Stimulated activated CD4-positive, alpha-beta T cell treated with anti-CD3 and anti-CD28 coated beads, Interleukin-12 subunit alpha, Interleukin-12 subunit beta, amount 100 ng/mL, for 24 hours (primary cell): ENCODE measurements at places on chromosomes 2 and 18.

- no peak for DNase-seq
Measured at GRCh38 chr2:210224941-210225672, at the start of gene ACADL. TSS of gene ACADL (minus strand) at chr2:210225447. CDS start at chr2:210225263, 184 bp downstream.

DNA sequence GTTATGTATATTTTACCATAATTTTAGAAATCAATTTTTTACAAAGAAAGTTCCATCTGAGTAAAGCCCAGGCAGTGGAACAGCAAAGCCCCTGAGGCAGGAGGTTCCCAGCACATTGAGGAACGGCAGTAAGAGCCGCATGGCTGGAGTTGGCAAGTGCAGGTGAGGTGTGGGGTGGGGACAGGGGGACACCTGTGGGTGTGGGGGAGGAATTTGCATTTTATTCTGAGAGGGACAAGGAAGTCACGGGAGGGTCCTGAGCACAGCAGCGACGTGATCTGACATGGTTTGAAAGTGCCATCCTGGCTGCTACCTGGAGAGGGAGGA is 16.1 kb upstream of the ADI1 start:
- no peak for DNase-seq

DNA sequence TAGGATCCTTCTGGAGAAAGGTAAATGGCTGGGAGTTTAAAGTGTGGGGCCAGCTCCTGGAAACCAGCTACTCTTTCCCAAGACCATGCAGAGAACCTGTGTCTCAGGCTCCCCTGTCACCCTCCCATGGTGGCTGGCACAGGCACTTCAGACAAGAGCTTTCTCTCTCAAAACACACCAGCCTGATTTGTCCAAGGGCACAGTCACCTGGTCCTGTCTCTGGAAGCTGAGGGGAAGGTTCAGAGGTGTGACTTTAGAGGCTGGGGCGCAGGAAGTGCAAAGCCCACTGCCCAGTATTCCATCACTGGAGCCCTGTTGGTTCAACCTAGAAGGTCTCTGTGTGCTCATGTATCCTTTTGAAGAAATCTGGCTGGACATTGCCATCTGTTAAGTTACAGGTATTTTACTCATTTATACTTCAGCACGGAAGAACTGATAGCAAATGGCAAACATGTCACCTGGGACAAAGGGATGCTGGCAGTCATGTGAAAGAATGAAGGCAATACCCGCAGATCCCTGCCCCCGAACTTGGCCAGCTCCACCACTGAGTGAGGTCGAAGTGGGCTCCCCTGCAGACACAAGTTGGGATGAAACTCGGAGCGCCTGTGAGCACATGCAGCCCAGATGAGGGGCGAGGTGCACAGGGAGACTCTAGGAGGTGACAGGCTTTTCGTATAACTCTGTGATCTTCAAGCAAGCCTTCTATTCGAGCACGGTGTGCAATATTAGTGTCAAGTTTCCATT is 96.9 kb upstream of the MGAT4A start:
- DNase-seq: no peak

DNA sequence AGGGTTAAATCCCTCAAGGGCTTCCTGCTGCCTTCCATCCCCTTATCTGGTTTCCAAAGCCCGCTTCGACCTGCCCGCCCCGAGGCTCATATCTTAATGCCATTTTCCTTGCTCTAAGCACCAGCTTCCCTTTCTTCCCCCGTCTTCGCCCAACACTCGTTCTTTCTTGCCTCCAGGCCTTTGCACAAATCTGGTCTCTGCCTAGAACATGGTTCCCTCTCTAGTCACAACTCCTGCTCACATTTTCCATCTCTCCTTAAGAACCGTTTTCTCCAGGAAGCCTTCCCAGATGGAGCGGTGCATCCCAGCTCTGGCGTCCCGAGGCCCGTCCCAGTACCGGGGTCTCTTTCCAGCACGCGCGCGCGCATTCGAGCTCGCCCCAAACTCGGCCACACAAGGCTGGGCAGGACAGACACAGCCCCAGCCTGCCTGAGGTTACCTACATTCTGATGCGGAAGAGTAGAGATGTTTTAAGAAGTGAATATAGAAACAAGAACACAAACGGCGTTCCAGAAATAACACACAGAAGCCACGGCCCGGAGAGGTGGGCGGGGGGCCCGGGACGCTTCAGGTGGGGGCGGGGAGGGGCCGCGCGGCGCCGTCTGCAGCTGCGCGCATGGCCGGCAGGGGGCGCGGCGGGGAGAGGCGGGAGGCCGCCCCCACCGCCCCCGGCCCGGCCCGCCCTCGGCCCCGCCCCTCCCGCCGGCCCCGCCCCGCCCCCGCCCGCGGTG is at the start of gene DGKD:
Gene DGKD, plus strand, starts transcription at position 726 of the 731 bp plus-strand sequence. CDS start 25 bp downstream, outside the sequence.
- peak; percentile 43 for DNase-seq

GRCh38 chr2:8597094-8597493 is 84.8 kb upstream of the ID2 start:
- no peak for DNase-seq

DNA sequence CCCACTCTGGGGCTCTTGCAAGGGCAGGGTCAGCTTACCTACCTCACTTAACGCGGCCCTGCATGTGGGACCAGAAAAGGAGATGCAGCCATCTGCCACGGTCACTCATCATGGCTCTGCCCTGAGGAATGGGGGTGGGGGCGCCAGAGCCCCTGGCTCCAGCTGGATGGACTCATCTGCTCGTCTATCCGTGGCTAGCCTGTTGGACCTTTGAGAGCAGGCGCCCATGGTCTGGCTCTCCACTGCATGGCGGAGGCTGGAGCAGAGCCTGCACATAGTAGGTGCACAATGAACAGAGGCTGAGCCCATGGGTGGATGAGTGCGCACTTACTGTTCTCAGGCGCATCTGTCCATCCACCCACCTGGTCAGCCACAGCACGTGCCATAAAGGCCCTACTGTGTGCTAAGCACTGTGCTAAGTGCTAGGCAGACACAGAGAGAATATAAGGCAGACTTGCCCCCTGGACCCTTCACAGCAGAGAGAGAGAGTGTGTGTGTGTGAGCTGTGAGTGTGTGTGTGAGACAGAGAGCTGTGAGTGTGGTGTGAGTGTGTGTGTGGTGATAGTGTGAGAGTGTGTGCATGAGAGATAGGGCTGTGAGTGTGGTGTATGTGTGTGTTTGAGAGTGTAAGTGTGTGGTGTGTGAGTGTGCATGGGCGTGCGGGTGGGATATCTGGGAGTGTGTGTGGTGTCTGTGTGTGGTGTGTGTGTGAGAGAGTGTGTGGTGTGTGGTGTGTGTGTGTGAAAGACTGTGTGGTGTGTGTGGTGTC is 151.3 kb downstream of the TFCP2L1 start:
- DNase-seq: no peak

GRCh38 chr2:118752762-118753429 is 94.6 kb downstream of the EN1 start:
- no peak for DNase-seq

DNA sequence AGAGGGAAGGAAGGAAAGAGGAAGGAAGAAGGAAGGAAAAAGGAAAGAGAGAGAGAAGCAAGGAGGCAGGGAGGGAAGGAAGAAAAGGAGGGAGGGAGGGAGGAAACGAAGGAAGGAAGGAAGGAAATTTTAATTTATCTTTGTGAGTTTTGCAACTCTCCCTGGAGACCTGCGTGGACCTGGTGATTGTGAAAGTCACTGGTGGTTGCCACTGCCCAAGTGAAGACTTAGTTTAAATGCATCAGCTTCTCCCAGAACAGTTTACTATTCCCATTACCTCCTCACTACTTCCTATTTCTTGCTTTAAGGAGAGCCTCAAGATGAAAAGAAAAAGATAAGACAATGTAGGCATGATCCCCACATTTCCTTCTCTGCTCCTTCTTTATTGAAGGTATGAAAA is 68.8 kb downstream of the ACVR1C start:
- DNase-seq: no peak

GRCh38 chr18:72542984-72543356 is 1.2 kb downstream of the CBLN2 start:
- DNase-seq: no peak

- no peak for DNase-seq
Measured at GRCh38 chr2:237590272-237591140, at the start of gene RAB17. TSS of gene RAB17 (minus strand) at chr2:237590734. CDS start at chr2:237586154, 4,580 bp downstream.

GRCh38 chr18:74444104-74444503 is 13.0 kb downstream of the DIPK1C start:
- no peak for DNase-seq

GRCh38 chr2:239138610-239139009 is 262.2 kb downstream of the HDAC4 start:
- no peak for DNase-seq

DNA sequence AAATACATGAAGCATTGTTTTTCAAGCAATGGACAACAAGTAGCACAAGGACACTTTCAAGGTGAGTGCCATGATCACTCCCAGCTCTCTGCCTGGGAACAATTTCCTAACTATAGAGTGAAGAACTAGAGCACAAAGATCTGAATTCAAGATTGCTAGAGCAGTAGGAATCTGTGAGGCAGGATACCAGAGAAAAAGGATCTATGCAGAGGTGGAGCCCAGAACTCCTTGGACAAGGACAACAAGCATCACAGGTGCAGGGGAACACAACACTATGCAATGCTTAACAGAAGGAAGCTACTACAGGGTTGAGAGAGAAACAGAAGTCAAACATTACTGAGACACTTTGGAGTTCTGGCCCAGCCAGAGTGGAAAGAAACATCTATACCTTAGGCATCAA is 24.7 kb downstream of the ATL2 start:
- DNase-seq: no peak

- no peak for DNase-seq
Measured at GRCh38 chr2:46363535-46364170, 66.4 kb downstream of the EPAS1 start.

GRCh38 chr2:72236445-72237067 is 88.9 kb upstream of the CYP26B1 start:
- no peak for DNase-seq

- DNase-seq: peak; percentile 48
Measured at GRCh38 chr2:239293775-239294430, 106.9 kb downstream of the HDAC4 start.

GRCh38 chr2:165522719-165523118 is 53.2 kb downstream of the CSRNP3 start:
- no peak for DNase-seq

GRCh38 chr2:195813421-195813820 is 156.4 kb downstream of the SLC39A10 start:
- no peak for DNase-seq

- DNase-seq: no peak
Measured at GRCh38 chr2:29220506-29221270, 105.5 kb downstream of the CLIP4 start.

- no peak for DNase-seq
Measured at GRCh38 chr2:22826703-22827102, 558.3 kb upstream of the KLHL29 start.

DNA sequence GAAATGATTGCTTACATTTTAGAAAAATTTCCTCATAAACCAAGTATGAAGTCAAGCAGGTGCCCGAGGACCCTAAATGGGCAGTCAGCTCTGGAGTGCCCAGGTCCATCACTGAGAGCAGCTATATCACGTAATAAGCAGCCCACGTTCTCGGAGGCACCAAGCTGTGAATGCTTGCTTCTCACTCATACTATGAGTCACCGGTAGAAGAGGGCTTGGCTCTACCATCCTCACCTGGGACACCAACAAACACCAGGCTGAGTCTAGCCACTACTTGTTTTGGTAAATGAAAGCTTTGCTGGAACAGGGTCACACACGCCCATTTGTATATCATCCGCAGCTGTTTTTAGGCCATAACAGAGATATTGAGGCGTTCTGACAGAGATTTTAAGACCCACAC is 207.5 kb downstream of the SEPTIN10 start:
- DNase-seq: no peak

GRCh38 chr18:48662011-48662661 is 123.3 kb downstream of the CTIF start:
- no peak for DNase-seq

GRCh38 chr18:57947117-57947516 is 96.9 kb upstream of the NEDD4L start:
- no peak for DNase-seq

GRCh38 chr2:46008091-46008870 is 288.9 kb upstream of the EPAS1 start:
- no peak for DNase-seq

DNA sequence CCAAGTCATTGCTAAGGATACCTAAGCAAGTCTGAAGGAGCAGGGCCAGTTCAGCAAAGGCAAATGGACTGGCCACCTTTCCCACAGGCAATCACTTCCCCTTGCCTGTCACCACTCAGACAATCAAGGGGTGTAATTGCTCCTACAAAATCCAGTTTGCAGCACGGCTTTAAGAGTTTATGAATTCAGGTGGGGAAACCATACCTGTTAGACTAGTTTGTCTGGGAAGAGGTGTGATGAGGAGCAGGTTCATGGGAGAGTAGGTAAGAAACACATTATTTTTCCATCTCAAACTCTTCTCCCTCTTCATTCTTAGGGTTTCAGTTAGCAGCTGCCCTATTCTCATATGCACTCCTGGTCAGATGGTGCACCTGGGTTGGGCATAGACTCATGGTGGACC is 102.5 kb downstream of the EVA1A start:
- DNase-seq: no peak

GRCh38 chr2:217162533-217162932 is 302.7 kb upstream of the TNP1 start:
- DNase-seq: no peak

GRCh38 chr2:71561441-71562267 is 108.3 kb downstream of the DYSF start:
- DNase-seq: no peak

GRCh38 chr2:72803151-72803550 is 22.7 kb downstream of the EXOC6B start:
- no peak for DNase-seq

DNA sequence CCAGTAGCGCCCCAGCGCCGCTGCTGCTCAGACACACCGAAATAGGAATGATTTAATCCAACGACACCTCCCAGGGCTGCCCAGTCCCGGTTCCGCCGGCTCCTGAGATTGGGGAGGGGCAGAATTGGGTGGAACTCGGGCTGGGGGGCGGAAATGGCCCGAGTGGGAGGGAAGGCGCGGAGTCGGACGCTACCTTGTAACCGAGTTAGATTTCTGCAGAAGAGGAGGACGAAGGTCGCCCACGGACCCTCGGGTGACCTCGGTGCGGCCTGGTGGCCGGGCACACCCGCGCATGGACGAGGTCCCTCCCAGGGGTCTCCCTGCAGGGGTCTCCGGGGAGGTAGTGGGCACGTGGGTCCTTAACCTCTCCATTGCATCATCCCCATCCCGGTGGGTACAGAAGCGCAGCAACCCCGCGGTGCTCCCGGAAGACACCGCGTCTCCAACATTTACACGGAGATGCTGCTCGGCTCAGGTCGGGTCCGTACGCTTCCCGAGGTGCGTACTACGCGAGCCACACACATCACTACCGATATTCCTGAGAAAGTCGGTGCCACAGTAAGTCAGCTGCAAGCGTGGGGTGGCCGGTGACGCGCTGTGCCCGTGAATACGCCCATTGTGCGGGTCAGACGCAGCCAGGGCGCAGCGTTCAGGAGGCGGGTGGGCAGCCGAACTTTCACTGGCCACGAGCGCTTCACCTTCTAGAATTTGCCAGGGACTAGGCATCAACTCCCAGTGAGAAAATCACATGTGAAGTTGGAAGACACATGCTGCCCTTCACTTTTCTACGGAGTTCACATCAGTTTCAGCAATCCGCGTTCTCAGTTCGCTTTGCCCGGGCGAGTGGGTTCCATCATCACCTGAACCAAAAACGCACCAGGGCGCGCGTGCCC is 3.0 kb downstream of the ZNF516 start:
- no peak for DNase-seq
